ENCODE measurements at places on chromosomes 4 and X.

- no peak for DNase-seq
These were observed at the start of gene HEPH for GRCh38 chrX:66163849-66164411. Gene HEPH (plus strand): TSS chrX:66164247. CDS start chrX:66170571, 6,324 bp downstream.

- no peak for DNase-seq
These were observed 117.7 kb downstream of the RELL1 start for GRCh38 chr4:37568489-37568888.

- no peak for DNase-seq
These were observed 19.7 kb downstream of the SPIN3 start for GRCh38 chrX:56975611-56976010.

- no peak for DNase-seq
These were observed 240.5 kb downstream of the MAML3 start for GRCh38 chr4:139913398-139913990.

All from CD8-positive, alpha-beta memory T cell (primary cell).